ENCODE measurements at places on chromosomes 1 and 21. TPM values are rescaled to one million over a fixed set of nuclear protein-coding genes. Genes with fewer than 3 reads are reported as not detected.

- DNase-seq = no peak
- no peak overlapping the region for H3K4me3 ChIP-seq
- peaks cover 28% of the 10 kb centered on the region for H3K36me3 ChIP-seq
- no peak overlapping the region for H3K27ac ChIP-seq
These were observed 23.3 kb downstream of the DUSP10 start for GRCh38 chr1:221718381-221719277.

GRCh38 chr1:151325231-151325630 is 2.0 kb downstream of the PI4KB start:
- no peak overlapping the region for H3K27ac ChIP-seq
- peak overlapping the region; percentile 87 for H3K4me3 ChIP-seq
- H3K27me3 ChIP-seq = no peaks in the 10 kb centered on the region
- H3K36me3 ChIP-seq = peaks cover 17% of the 10 kb centered on the region
- H3K4me1 ChIP-seq = peaks cover 13% of the 10 kb centered on the region

DNA sequence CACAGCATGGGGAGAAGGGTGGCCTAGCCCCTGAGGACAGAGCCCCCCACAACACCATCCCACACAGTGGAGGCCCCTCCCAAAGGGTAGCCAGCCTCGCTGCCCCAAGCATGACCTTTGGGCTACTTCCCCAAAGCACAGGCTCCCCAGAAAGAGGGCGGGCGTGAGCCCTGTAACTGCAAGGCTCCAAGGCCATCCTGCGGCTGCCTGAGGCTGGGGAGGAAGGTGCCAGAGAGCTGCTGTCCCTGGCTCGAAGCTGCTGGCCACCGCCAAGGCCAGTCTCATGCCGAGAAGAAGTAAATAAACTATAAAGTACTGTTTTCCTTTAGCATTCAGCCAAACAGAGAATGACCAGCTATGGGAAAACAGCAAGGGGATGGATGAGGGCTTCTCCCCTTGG is 27.5 kb downstream of the UBASH3A start:
- H3K4me1 ChIP-seq = no peaks in the 10 kb centered on the region
- H3K36me3 ChIP-seq = peaks cover 3% of the 10 kb centered on the region

GRCh38 chr21:32484706-32485380 is 72.3 kb downstream of the EVA1C start:
- H3K36me3 ChIP-seq = peaks cover 5% of the 10 kb centered on the region
- H3K27me3 ChIP-seq = no peaks in the 10 kb centered on the region

- peaks cover 31% of the 10 kb centered on the region for H3K27me3 ChIP-seq
- peak overlapping the region; percentile 66 for H3K4me3 ChIP-seq
- peaks cover 11% of the 10 kb centered on the region for H3K36me3 ChIP-seq
- peak; percentile 82 for DNase-seq
These were observed 685 bp upstream of the SYT6 start for GRCh38 chr1:114154146-114154962.

- no peaks in the 10 kb centered on the region for H3K36me3 ChIP-seq
These were observed 31.5 kb upstream of the DNASE2B start for GRCh38 chr1:84366786-84367185.

DNA sequence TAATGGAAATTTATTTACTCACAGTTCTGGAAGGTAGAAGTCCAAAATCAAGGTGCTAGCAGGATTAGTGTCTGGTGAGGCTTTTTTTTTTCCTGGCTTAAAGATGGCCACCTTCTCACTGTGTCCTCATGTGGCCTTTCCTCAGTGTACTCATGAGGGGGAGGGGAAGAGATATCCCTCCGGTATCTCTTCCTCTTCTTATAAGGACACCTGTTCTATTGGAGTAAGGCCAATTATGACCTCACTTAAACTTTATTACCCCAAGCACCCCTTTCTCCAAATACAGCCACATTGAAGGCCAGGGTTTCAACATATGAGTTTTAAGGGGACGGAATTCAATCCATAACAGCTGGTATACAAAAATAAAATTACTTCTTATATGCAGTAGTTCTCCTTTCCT is 203.7 kb upstream of the C1orf87 start:
- H3K4me1 ChIP-seq = peaks cover 13% of the 10 kb centered on the region
- DNase-seq = no peak
- H3K36me3 ChIP-seq = no peaks in the 10 kb centered on the region
- H3K27me3 ChIP-seq = no peaks in the 10 kb centered on the region

FCRL2 gene
- total RNA-seq = not detected

DNA sequence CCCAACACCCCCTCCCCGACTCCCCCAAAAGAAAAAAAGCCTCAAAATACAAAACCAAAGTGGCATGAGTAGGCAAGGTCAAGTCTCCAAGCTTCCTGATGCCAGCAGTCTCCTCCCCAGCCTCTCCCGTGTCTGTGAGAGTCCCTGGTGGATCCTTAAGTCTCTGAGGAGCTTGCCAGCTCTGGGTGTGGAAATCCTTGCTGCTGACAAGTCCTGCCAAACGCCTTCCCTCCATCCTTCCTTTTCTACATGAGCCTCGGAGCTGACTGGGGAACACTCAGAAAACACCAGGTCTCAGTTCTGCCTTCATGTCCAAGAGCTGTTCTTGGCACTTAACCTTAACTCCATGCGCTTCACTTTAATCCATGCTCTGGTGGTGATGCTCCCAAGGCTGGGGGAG is 3.7 kb upstream of the ETV3L start:
- no peaks in the 10 kb centered on the region for H3K36me3 ChIP-seq
- no peak for DNase-seq
- no peak overlapping the region for H3K4me3 ChIP-seq
- peaks cover 27% of the 10 kb centered on the region for H3K4me1 ChIP-seq
- peaks cover 20% of the 10 kb centered on the region for H3K27me3 ChIP-seq
- no peak overlapping the region for H3K27ac ChIP-seq

- no peaks in the 10 kb centered on the region for H3K27me3 ChIP-seq
- no peaks in the 10 kb centered on the region for H3K4me1 ChIP-seq
- H3K27ac ChIP-seq = no peak overlapping the region
- H3K36me3 ChIP-seq = peaks cover 23% of the 10 kb centered on the region
- no peak overlapping the region for H3K4me3 ChIP-seq
These were observed 13.3 kb downstream of the LDLRAD2 start for GRCh38 chr1:21825393-21825792.

DNA sequence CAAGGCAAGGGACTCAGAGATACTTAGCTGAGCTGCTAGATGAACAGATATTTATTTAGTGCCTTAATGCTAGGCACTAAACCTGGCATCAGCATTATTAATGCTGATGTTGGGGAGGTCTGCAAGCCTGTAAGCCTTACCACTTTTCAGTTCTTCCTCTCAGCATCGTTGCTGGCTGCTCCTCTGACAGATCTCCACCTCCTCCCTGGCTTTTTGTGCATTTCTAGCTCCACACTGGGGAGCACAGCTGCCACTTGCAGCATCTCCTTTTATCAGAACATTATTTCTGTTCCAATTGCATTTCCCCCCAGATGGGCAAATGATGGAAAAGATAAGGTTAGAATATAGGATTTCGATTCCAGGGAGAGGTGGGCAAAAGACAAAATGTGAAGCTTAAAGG is 34.8 kb downstream of the CACNA1E start:
- no peak for DNase-seq
- H3K4me3 ChIP-seq = no peak overlapping the region
- no peak overlapping the region for H3K27ac ChIP-seq
- peaks cover 27% of the 10 kb centered on the region for H3K4me1 ChIP-seq
- no peaks in the 10 kb centered on the region for H3K27me3 ChIP-seq
- no peaks in the 10 kb centered on the region for H3K36me3 ChIP-seq

MMEL1 gene
- not detected for total RNA-seq

DNA sequence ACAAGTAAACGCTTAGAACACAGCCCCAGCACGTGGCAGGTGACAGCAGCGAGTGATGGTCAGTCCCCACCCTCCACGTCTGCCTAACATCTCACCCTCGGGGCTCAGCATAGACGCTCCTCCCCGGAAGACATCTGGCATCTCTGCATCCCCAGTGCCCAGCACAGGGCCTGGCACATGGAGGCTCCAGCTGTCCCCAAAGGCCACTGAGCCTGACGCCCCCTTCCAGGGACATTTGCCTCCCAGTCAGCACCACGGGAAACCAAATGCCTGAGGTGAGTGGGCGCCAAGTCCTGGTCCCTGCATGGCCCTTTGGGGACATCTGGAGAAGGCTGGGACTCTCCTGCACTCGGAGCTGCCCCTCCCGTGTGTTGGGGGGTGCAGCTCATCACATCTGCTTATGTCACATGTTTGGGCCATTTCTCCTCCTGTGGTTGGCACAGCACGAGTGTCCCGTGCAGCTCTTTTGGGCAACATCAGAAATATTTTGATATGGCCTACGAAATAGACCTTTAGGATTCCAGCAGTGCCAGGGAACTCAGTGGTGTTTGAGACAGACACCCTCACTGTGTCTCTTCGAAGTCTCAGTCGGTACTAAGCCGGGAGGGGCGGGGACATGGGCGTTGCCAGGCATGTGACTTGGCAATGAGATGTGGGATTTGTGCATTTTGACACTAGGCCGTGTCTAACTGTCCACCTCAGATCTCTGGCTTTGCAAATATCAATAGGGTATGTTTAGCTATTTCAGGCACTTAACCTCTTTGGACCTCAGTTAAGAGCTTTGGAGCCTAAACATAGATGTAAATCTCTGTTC is 315.0 kb downstream of the PTPRU start:
- H3K27ac ChIP-seq = no peak overlapping the region
- no peaks in the 10 kb centered on the region for H3K36me3 ChIP-seq
- H3K4me1 ChIP-seq = peaks cover 10% of the 10 kb centered on the region

RBP7 gene
- total RNA-seq = 3.2 TPM

- H3K4me3 ChIP-seq = peak within 1 kb of the TSS; percentile 68
- no peaks in the 10 kb centered on the region for H3K36me3 ChIP-seq
- H3K27ac ChIP-seq = no peak within 1 kb of the TSS
- H3K4me1 ChIP-seq = peaks cover 8% of the 10 kb centered on the region
- H3K27me3 ChIP-seq = peaks cover 76% of the 10 kb centered on the region
These were observed at the start of gene FOXE3 for GRCh38 chr1:47415728-47416318. TSS of gene FOXE3 (plus strand) at chr1:47416285. CDS start at chr1:47416316, 31 bp downstream.

- no peak overlapping the region for H3K27ac ChIP-seq
- no peaks in the 10 kb centered on the region for H3K36me3 ChIP-seq
- H3K4me3 ChIP-seq = no peak overlapping the region
- H3K4me1 ChIP-seq = peaks cover 16% of the 10 kb centered on the region
These were observed 124.9 kb downstream of the KCNK1 start for GRCh38 chr1:233738850-233739249.

DNA sequence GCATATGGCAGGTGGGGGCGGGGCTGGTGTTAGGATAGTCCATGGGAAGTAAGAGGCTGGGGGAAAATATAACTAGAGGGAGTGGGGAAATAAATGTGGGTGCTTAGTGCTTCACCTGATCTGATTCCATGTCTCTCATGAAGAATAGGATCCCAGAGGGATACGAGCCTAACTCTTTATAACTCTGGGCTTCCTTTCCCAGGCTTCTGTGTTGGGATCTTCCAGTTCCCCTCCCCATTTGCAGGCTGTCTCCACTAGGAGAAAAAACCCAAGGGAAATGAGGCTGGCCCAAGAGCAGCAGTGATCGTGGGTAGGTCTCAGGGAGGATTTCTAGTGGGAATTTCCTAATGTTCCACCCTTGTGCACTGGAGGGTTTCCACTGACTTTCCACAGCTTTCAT is 1.6 kb downstream of the KCNJ9 start:
- no peak overlapping the region for H3K27ac ChIP-seq
- H3K36me3 ChIP-seq = no peaks in the 10 kb centered on the region
- H3K27me3 ChIP-seq = peaks cover 76% of the 10 kb centered on the region
- H3K4me3 ChIP-seq = peak overlapping the region; percentile 56
- DNase-seq = no peak

LCE2C gene
- not detected for total RNA-seq

GRCh38 chr21:30340714-30341573 is 3.5 kb upstream of the KRTAP27-1 start:
- no peak overlapping the region for H3K4me3 ChIP-seq
- no peaks in the 10 kb centered on the region for H3K27me3 ChIP-seq
- no peaks in the 10 kb centered on the region for H3K4me1 ChIP-seq
- H3K36me3 ChIP-seq = no peaks in the 10 kb centered on the region
- peak; percentile 58 for DNase-seq

DNA sequence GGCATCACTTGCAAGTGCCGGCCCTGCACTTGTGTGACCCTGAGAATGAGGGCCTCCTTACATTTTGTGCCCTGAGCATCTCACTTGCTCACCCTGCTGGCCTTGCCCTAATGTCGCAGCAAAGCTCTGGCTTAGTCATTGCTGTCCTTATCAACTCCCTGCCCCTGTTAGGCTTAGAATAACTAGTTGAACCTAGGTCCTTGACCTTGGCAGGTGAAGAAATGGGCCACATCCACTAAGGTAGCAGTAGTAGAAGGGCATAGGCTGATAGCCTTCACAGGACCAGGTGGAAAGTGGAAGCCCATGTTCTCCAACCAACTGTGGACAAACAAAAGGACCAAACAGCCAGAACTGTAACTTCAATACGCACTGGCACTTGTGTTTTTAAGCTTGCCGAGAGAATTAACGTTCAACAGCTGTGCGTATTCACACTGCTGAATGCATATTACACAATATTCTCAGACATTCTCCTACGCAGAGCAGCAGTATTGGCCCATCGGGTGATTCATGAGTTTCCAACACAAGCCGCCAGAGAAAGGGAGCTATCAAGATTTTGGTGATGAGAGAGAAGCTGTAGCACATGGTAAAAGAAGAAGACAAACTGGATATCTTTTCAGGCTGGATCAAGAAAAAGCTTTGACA is 27.7 kb upstream of the PTGFRN start:
- peaks cover 14% of the 10 kb centered on the region for H3K4me1 ChIP-seq
- no peak overlapping the region for H3K4me3 ChIP-seq
- H3K27ac ChIP-seq = 0 out of 2 replicates have a peak overlapping the region, but pooled peaks have one; percentile 69
- H3K36me3 ChIP-seq = no peaks in the 10 kb centered on the region
- no peaks in the 10 kb centered on the region for H3K27me3 ChIP-seq
- DNase-seq = peak; percentile 51

GRCh38 chr1:200427744-200428143 is 17.9 kb upstream of the ZNF281 start:
- H3K4me1 ChIP-seq = peaks cover 11% of the 10 kb centered on the region
- H3K4me3 ChIP-seq = no peak overlapping the region
- DNase-seq = no peak
- peak overlapping the region; percentile 22 for H3K27ac ChIP-seq
- H3K27me3 ChIP-seq = no peaks in the 10 kb centered on the region

All from WTC11 (cell line).